ENCODE measurements at places on chromosomes 1 and 21.
A peak's percentile ranks its signal among the peaks of the same experiment; 100 is the strongest.

- no peak for DNase-seq
Measured at GRCh38 chr1:169989246-169989645, 85.2 kb downstream of the KIFAP3 start.

- no peak for DNase-seq
Measured at GRCh38 chr1:172478485-172478884, 34.6 kb upstream of the PIGC start.

DNA sequence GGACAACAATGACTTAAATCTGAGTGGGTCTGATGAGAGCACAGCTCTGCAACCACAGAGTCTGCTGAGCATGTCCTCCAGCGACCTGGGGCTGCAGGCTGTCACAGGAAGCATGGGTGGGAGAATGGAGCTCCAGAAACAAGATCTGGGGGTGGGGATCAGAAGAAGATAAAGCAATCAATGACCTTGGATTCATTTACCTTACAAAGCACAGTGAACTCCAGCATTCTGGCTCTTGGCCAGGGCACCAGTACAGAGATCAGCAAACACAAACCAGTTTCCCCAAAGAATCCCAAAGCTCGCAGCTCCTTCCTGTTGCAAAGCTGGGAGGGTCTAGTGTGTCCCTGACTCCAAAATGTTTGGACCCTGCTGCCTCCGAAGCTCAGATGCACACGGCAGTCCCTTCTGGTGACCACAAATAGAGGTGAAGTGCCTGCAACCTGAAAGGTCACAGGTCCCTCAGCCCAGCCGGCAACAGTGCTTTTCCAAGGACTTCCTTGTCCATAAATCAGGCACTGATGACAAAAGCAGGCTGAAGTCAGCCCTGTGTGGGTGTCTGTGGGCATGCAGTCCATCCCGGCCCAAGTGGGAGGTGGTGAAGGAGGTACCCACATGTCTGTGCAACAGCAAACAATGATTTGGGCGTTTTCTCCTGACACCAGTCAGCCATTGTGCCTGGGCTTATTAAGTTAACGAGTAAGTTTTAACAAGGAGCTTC, 76.1 kb downstream of the SH3BGR start:
- no peak for DNase-seq

GRCh38 chr1:241045659-241046058, 311.3 kb downstream of the RGS7 start:
- no peak for DNase-seq

DNA sequence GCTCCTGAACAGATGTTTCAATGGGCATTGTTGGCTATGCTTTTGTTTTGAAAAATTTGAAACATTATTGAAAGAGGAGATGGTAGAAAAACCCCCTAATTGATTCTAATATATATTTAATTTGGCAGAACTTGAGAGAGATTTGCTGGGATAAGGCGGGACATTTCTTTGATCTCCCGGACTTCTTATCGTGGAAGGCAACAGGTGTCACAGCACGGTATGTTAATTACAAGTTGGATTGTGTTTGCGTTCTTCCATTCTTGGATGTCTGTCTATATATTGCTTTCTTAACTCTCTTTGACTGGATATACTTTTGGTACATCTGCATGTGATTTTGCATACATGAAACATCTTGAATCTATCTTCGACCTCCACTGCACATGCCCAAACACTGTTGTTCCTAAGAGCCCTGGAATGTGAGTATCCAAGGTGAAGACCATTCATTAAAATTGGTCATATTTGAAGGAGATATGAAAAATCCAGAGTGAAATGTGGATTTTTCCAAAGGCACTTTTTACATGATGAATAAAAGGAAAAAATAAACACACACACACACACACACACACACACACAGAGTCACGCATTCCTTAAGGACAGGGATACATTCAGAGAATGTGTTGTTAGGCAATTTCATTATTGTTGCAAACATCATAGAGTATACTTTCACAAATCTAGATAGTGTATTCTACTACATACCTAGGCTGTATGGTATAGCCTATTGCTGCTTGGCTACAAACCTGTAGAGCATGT, 81.9 kb downstream of the FGGY start:
- no peak for DNase-seq

DNA sequence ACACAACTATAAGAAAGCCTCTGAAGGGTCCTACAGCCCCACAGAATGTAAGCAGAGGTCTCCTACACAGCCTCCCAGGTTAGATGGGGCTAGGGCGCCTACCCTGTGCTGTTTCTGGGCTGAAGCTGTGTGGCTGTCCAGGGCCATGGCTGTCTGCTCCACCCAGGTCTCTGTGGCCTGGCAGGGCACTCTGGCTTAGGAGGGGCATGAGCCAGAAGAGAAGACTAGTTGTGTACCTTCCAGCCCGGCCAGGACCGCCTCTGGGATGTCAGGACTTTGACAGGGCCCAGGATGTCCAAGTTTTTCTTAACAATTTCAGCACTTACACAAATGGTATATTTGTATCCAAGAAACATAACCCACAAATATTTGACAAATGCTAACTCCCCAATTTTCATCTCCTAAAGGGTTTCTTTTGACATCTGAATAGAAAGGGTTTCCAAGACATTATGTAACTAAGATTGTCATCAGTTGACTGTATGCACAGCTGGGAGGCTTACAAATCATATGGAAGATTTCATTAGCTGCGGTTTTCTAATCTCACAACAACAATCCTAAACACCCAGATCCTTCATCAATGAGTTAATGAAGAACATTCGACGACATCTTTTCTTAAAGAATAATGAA, 80.5 kb downstream of the HSF2BP start:
- DNase-seq: no peak

GRCh38 chr1:81596341-81596740, 204.4 kb upstream of the ADGRL2 start:
- no peak for DNase-seq

- DNase-seq: no peak
Measured at GRCh38 chr1:24457866-24458265, 42.3 kb downstream of the NIPAL3 start.

DNA sequence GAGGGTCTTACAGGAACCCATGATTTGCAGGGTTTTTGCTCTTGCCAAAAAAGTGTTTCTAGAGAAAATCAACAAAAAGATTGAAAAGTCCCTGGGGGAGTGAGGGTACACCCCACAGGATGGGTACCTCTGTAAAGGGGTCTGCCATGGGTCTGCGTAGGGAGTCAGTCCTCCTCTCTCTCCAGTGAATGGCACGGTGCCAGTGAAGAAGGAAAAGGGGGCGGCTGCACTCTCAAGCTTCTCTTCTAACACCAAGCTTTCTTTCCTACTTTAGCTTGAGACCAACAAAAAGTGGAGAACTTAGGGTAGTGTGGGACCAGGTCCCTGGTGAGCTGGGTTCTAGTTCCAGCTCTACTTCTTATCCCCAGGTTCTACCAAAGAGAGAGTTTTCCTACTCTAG, 87.4 kb downstream of the GLUL start:
- no peak for DNase-seq

GRCh38 chr1:246149543-246149942, 357.5 kb downstream of the SMYD3 start:
- DNase-seq: no peak

DNA sequence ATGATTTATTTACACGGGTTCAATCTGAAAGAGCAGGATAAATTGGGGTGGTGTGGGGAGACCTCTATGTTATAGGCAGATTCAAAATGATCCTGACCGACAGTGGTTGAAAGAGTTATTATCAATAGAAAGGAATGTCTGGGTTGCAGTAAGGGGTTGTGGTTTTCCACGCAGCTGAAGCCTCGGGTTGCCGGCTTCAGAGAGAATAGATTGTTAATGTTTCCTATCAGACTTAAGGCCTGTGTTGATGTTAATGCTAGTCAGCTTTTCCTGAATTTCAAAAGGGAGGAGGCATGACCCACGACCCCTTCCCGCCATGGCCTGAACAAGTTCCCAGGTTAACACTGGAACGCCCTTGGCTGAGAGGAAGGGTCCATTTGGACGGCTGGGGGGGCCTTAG, 2.2 kb upstream of the UBE2J2 start:
- no peak for DNase-seq

GRCh38 chr1:184082541-184083415, 31.2 kb downstream of the TSEN15 start:
- DNase-seq: no peak

GRCh38 chr1:28086651-28087050, 1.8 kb downstream of the EYA3 start:
- DNase-seq: no peak

DNA sequence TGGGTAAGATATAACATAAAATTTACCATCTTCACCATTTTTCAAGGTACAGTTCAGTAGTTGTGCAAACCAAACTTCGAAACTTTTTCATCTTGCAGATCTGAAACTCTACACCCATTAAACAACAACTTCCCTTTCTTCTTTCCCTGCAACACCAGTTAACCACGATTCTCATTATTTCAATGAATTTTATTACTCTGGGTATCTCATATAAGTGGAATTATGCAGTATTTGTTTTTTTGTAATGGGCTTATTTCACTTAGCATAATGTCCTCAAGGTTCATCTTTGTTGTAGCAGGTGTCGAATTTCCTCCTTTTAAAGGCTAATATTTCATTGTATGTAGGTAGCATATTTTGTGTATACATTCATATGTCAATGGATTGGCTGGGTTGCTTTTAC, 146.1 kb downstream of the SPATA46 start:
- no peak for DNase-seq

DNA sequence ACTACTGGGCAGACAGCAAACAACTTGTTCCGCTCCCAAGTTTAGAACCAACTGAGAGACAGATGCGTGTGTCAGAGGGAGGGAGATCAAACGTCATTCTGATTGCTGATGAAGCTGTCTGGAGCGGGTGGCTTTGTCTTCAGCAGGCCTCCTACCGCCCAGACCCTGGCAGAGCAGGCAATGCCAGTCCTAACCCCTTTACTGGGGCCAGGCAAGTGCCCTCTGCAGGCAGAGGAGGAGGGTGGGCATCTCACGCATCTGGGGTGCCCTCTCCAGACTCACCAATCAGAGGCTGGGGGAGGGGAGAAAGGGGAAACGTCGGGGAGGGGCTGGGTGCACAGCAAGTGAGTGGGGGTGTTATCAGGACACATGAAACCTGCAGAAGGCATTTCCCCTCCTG, 126.6 kb downstream of the ACTL8 start:
- no peak for DNase-seq

GRCh38 chr1:180951836-180952656, 39.3 kb downstream of the KIAA1614 start:
- no peak for DNase-seq

- peak; percentile 62 for DNase-seq
Measured at GRCh38 chr21:46285761-46286647, at the start of gene YBEY. TSS of gene YBEY (plus strand) at chr21:46286342. CDS start at chr21:46286914, 572 bp downstream.

GRCh38 chr21:32256873-32257620, 21.8 kb downstream of the MIS18A start:
- DNase-seq: peak; percentile 83

DNA sequence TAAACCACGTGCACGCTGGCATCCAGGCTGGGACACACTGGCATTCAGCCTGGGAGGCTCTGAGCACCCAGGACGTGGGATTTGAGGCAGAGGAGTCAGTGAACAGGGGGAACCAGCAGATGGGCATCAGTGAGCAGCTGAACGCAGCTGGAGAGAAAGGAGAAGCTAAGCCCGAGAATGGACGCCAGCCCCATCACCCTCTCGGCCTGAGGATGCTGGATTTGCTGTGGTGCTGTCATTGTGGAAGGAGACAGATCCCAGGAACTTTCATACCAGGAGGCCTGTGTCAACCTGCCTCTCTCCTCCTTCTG, 132.8 kb downstream of the PGBD5 start:
- DNase-seq: no peak

DNA sequence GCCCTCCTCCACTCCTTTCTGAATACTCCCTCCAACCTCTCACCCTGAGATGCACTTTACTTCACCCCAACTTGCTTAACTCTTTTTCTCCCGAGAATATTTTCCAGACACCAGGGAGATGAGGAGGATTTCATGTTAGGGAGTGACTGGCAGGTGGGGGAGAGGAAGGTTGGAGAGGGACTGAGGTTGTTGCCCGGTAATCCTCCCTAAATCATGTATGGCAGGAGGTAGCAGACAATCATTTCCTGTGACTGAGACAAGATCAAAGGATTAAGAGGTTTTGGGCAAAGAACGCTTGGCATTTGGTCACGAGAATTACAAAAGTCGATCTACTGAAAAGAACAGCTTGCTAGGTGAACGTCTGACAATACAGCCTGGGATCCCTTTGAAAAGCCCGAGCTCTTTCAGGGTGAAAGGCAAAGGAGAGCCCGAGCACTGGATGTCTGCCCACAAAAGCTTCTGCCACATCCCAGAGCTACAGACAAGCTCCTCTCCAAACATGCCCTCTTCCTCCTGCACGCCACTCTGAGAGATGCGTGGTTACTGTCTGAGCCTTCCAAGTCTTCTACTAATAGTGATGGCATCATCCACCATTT, 154.1 kb downstream of the DAB1 start:
- DNase-seq: no peak

GRCh38 chr1:203547771-203548421, 53.9 kb downstream of the OPTC start:
- DNase-seq: no peak

DNA sequence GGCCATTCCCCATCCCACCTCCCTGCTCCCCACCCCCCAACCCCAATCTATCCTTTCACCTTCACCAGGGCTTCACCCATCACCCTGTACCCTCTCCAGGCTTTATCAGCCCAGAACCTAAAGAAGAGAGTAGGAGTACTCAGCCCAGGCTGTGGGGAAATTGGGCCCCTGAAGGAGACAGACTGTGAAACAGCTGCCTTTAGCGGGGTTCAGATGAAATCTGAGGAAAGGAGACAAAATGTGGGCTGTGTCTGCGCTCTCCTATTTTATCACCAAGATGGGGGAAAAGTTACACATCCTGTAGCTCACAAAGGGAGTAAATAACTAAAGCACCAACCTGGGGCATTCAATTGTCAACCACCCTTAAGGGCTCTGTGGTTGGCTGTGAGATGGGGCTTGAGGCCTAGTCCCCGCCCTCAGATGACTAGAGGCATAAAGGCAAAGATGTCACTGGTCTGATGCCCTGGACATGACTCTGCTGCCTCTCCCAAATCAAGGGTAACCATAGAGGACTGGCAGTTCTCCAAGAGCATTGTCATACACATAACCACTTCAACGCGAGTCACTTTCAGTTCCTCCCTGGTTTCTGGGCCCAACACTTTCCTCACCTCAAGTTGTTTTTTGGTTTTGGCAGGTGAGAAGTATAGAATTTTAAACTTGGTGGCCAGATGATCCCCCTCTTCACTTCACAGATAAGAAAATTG, 30.0 kb downstream of the SLC27A3 start:
- DNase-seq: peak; percentile 74

- DNase-seq: no peak
Measured at GRCh38 chr1:209483691-209484090, 99.8 kb upstream of the CAMK1G start.

GRCh38 chr1:90434460-90434859, 282.6 kb downstream of the BARHL2 start:
- no peak for DNase-seq

- DNase-seq: no peak
Measured at GRCh38 chr21:45803618-45804340, 160.3 kb downstream of the PCBP3 start.

Measured in GM04503 (cell line).